Cardiac ventricle fibroblast (primary cell): ENCODE measurements at places on chromosomes 1 and 21. TPM values are rescaled to one million over a fixed set of nuclear protein-coding genes. Genes with fewer than 3 reads are reported as not detected.

Gene L1TD1
- total RNA-seq = not detected in 2 replicates

Gene RNF186
- not detected in 2 replicates for total RNA-seq

Gene TPR
- 58.0 and 81.1 TPM in 2 replicates for total RNA-seq

Gene ACTA1
- not detected in 2 replicates for total RNA-seq

Gene TTC24
- not detected in 2 replicates for total RNA-seq

Gene AMY2B
- total RNA-seq = 2.4 and 6.4 TPM in 2 replicates

Gene PLEKHN1
- total RNA-seq = 0.24 and 0.50 TPM in 2 replicates

Gene GJC2
- 0.37 and 0.49 TPM in 2 replicates for total RNA-seq

Gene DMBX1
- total RNA-seq = not detected in 2 replicates

Gene OR2T2
- not detected in 2 replicates for total RNA-seq

Gene KLF17
- total RNA-seq = 0.37 TPM in 1 of 2 replicates, not detected in the other

Gene CFHR1
- total RNA-seq = 0.25 and 0.49 TPM in 2 replicates

Gene CHRM3
- total RNA-seq = 0.98 and 3.3 TPM in 2 replicates

Gene LRRN2
- 0.19 and 0.39 TPM in 2 replicates for total RNA-seq

Gene LPAR3
- total RNA-seq = not detected in 2 replicates

Gene ANKRD34A
- 0.39 and 0.75 TPM in 2 replicates for total RNA-seq

Gene TNFRSF14
- total RNA-seq = 15.9 and 23.1 TPM in 2 replicates
